ENCODE measurements at places on chromosomes 16 and 17.

GRCh38 chr17:76370261-76370993, 14.0 kb upstream of the SPHK1 start:
- DNase-seq: no peak

GRCh38 chr17:80729016-80729415, 184.4 kb downstream of the RPTOR start:
- no peak for DNase-seq

GRCh38 chr17:73710095-73710592, 65.9 kb upstream of the SDK2 start:
- peak; percentile 82 for DNase-seq

DNA sequence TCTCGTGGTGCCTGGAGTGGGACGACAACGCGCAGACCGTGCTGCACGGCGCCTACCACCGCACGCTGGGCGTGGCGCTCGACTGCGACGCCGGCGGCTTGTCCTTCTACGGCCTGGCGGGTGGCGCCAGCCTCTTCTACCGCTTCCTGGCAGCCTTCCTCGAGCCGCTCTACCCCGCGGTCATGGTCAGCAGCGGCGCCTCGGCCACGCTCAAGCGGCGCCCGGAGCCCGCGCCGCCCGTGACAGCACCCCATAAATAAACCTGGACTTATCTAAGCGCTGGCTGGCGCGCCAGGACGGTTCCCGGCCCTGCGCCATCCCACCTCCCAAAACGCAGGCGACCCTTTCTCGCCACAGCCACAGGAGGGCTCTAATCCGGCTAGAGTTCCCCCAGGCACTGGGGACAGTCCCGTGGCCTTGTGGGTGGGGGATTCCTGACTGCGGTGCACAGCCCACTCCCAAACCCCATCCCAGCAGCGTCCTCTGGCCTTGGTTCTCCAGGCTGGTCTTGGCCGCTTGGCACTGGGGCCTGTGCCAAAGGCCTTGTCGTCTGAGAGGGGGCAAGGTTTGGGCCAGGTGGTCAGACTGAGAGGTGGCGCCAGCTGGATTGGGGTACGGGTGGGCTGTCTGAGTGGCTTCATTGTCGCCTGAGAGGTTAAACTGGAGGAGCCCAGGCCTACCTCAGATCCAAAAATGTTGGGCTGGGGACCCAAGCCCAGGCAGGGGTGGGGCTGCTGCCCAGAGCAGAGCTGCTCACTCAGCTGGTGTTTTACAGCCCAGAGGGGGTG, 10.1 kb upstream of the SLC16A5 start:
- DNase-seq: peak; percentile 86

DNA sequence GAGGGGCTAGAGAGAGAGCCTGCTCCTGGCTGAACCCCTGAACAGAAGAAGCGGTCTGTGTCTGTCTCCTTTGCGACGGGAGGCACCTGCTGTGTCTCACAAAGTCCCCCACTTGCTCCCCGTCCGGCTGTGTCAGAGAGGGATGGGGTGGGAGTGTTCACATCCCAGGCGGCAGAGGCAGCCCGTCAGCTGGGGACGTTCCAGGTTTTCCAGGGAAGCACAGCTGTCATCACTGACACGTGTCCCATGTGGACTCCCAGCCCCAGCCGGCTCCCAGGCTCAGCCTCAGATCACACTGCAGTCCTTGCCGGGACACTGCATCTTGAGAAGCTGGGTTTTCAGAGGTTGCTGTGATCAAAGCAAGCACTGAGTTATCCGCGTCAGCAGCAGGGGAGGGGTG, 1.6 kb downstream of the TELO2 start:
- no peak for DNase-seq

GRCh38 chr16:30768583-30769181, 6.6 kb downstream of the RNF40 start:
- no peak for DNase-seq

GRCh38 chr17:62760059-62760944, 47.8 kb downstream of the MARCHF10 start:
- no peak for DNase-seq

- DNase-seq: peak; percentile 34
Observed at GRCh38 chr16:88424587-88425235, 28.4 kb upstream of the ZFPM1 start.

DNA sequence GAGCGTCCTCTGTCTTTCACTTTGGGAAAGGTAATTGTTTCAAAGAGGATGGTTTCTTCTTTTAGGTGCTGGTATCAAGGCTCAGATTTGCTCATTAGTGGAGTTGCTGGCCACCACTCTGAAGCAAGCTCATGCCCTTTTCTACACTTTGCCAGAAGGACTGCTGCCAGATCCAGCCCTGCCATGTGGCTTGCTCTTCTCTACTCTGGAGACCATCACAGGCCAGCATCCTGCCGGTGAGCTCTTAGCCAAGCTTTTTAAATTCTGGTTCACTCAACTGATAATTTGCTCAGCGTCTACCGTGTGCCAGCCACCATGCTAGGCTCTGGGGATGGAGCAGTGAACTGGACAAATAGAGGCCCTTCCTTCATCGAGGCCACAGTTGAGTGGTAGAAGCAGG, 4.3 kb downstream of the COG1 start:
- no peak for DNase-seq

- no peak for DNase-seq
Observed at GRCh38 chr16:31141489-31142108, 6.1 kb upstream of the PRSS8 start.
